Thymus (tissue), 14 donors: ENCODE measurements at places on chromosomes 3 and 15.

DNA sequence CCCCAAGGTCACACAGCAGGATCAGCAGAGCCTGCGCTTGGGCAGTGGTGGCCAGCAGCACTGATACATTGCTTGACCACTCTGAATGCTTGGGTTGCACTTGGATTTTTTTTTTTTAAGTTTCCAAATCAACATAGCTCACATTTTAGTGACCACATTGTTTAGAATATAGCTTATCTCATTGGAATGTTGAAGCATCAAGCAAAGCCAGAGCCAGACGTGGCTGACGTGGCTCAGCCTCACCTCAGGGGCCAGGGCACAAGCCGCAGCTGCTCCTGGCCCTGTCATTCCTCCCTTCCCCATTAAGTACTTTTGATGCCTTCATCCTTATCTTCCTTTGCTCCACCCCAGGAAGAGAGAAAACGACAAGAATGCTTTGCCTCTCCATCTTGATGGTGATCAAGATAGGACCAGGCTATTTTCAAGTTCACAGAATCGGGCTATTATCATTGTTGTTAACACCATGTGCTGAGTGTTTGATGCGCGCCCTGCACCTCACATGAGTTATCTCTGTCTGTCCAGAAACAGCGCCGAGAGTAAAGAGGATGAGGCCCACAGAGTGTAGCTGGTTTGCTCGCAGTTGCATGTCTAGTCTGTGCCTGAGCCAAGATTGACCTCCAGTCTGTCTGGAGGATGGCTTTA lies 75.8 kb downstream of the AAGAB start:
- DNase-seq = no peak

DNA sequence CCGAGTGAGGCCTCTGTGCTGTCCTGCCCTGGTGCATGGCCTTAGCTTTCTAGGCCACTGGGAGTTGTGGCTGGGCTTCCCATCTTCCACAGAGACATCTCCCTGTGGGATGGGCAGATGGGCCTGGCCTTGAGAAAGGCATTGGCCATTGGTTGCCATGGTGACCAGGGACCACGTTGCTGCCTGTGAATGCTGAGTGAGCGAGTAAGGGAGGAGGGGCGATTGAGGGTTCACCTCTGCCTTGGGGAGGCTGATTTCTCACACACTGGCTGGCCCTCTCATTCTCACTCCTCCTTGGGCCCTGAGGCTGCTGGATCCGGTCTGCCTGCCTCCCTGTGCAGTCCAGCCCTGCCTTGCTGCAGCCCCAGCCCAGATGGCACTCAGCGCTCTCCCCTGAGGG lies 26.4 kb upstream of the DOCK3 start:
- DNase-seq = no peak

- no peak for DNase-seq
These were observed 85.4 kb downstream of the SLC6A11 start for GRCh38 chr3:10901296-10901945.

- no peak for DNase-seq
These were observed 20.7 kb upstream of the ERC2 start for GRCh38 chr3:56488812-56489600.

GRCh38 chr3:56956906-56957305 lies 103.6 kb upstream of the SPATA12 start:
- no peak for DNase-seq

GRCh38 chr15:40489274-40490175 lies 18.7 kb downstream of the CHST14 start:
- no peak for DNase-seq

GRCh38 chr15:31295658-31296057 lies 31.0 kb upstream of the KLF13 start:
- no peak for DNase-seq

DNA sequence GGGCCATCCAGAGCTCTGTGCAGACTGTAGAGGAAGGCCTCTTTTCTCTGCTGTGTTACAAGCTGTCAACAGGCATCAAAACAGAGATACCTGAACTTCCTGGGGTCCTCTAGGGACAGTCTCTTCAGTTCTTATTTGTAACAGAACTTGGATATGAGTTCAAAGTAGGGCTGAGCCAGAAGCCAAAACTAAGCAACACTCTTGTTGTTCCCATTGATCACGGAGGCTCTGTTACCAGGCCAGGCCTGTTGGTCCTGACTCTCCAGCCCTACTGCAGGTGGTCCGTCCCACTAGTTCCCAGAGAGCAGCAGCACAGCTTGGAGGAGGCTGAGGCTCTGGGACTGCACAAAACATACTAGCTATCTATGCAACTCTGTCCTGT lies 13.1 kb upstream of the AHSG start:
- no peak for DNase-seq

DNA sequence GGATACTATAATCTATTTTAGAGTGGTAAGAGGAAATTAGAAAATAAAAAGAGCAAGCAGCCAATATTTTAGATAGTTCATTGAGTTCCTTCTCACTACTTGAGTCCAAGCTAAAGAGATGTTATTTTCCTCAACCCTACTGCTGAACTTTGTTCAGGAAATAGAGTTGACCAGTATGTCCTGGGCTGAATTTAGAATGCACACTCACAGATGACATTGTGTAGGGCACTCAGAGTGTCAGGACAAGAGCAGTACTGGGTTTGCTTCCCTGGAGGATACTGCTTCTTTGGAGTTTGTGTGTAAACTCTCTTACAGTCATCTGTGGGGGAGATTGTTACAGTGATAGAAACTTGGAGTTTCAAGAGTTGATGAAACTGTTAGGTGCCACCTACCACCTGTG lies 80.0 kb upstream of the AGBL1 start:
- no peak for DNase-seq

- DNase-seq = no peak
These were observed 4.7 kb downstream of the EHD4 start for GRCh38 chr15:41967506-41968206.

DNA sequence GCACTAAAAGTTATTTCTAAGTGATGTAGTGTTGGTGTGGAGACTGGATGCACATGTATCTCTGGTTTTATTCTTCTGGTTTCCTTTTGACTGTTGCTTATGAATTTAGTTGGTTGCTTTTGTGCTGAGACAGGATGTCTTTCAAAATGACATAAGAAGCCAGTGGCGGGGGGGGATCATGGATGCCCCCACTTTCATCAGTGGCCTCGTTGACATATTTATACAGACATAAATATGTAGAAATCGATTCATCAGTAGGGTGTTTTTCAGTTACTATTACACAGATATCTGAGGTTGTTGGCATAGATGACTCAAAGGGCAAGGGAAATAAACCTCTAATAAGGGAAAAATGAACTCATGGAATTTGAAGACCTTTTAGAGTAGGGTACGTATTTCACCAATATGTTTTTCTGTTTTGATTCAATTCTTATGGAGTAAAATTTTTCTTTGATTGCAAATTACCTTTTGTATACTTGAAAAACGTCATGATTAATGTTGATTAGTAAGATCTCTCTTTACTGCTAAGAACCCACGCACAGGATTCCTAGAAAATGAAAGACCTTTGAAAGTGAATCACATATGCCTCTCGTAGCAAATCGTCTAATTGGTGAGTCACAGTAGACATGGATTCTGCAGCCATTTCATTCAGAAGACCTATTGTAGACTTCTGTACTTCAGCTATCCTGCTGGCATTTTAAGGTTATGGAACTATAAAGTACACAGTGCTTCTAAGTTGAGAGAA lies 97.4 kb upstream of the RBMS3 start:
- DNase-seq = no peak

DNA sequence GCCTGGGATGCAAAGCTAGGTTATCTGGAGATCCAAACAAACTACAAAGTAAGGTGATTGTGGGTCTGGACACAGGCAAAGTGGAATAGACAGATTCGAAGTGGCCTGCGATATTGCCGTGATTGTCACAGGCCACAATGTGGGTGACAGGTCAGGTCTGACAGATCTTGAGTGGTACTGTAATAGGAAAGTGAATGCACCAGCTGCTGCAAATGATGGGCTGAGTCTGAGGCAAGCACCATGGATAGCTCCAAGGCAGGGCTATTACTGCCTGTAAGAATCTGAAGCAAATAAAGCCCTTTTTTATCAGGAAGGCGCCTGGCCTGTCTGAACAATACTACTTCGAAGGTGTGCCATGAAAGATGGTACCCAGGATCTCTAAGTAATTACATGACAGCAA lies 10.0 kb downstream of the ARMC8 start:
- DNase-seq = peak; percentile 24

GRCh38 chr3:78285032-78285728 lies 1245.3 kb downstream of the ROBO2 start:
- no peak for DNase-seq

DNA sequence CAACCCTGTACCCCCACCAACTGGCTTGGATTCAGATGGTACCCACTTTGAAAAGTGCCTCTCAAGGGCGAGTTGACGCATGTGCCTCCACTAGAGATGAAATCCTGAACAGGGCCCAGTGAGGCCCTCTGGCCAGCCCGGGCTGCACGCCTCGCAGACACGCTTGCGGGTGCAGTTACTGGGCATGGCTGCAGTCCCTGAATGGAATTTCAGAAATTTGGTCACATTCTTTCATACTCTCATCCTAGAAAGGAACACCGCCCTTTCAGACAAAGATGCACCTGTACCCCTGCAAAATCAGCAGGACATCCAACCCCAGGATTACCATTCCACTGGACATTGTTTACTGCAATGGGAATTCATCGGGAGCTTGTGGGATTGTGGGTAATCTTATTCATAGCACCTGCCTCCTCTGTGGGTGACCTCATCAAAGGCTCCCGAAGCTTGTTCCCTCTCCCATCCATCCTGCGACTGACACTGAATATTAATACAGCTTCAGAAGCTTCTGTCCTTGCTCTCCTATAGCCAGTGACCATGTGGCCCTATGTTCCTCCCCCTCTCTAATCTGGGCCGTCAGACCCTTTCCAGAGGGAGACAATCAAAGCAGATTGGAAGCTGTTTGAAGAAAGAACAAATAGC lies 42.5 kb upstream of the TPM1 start:
- DNase-seq = no peak

DNA sequence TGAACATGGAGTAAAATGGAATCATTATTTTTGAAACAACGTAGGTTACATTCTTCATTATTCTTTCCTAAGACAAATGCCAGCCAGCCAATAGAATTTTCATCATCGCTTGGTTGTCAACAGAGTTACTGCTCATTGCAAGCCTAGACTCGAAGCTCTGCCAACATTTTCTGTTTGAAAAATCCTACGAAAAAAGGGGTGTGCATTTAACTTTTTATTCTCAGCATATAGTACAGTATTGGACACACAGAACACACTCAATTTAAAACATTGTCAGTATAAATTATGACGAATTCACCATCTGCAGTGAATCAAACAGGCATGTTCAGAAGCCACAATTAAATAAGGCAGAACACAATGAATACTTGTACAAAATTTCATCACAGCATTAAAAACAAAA lies 232.1 kb downstream of the NR1D2 start:
- DNase-seq = no peak

DNA sequence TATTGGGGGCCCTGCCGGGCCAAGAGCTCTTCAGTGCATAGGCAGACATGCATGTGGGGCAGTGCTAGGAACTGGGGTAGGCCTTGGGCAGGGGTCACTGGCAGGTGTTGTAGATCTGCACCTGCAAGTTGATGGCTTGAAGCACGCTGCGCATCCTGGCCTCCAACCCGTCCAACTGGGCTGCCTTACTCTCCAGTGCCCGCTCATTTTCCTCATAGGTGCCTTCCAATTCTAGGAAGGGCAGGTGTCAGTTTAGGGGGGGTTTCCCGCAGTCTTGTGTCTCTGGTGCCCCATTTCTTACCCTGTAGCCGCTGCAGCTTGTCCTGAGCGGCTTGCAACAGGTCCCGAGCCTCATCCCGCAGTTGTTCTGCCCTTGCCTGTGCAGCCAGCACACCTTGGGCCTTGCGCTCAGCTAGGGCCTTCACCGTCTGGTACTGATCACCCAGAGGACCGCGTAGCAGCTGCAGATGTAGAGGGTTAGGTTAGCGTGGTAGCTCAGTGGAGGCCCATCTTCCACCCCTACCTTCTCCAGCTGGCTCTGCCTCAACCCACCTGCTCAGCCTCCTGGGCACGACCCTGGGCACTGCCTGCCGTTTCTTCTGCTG lies 611 bp upstream of the USP19 start:
- DNase-seq = no peak

DNA sequence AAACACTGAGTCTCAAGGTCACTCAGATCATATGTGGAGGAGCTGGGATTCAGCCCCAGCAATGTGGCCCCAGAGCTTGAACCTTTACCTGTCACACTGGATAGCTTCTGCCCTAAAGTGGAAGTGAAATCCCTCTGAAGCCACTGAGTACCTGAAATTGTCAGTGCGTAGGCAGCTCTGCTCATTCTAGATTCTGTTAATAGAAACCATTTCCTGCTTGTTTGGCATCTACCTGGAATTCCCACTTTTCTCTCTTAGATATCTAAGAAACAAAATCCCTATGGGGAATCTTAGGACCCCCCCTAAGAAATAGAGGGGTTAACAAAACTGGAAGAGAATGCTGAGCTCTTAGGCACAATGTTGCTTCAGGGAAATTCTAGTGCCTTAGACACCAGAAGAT lies 29.8 kb downstream of the FBXL22 start:
- DNase-seq = no peak

DNA sequence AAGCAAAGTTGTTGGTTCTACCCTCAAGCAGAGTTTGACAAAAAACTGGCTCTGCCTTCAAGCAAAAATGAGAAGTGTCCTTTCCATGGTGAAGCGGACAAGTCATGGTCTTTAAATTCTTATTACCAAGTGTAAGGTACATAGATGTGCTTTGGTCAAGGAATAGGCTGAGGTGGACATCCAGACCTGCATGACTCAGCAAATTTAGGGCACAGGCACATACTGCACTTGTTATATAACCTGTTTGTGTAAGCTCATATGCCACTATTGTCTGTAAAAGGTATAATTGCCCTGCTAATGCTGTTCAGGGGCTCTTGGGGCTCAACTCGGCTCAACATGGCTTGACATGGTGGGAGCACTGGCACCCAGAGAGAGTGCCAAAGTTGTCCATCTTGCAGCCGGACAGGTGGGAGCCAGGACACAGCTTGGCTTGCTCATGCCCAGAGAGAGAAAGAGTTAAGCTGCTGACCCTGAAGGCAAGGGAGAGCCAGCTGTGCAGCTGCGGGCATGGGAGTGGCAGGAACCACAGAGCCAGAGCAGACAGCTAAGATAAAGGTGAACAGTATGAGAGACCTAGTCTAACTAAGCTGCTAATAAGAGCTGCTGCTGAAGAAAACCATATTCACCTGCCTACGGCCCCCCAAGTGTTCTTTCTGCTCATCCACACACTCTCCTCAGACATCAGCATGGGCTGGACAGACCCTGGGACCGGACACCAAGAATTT lies 17.7 kb downstream of the MCCC1 start:
- no peak for DNase-seq

DNA sequence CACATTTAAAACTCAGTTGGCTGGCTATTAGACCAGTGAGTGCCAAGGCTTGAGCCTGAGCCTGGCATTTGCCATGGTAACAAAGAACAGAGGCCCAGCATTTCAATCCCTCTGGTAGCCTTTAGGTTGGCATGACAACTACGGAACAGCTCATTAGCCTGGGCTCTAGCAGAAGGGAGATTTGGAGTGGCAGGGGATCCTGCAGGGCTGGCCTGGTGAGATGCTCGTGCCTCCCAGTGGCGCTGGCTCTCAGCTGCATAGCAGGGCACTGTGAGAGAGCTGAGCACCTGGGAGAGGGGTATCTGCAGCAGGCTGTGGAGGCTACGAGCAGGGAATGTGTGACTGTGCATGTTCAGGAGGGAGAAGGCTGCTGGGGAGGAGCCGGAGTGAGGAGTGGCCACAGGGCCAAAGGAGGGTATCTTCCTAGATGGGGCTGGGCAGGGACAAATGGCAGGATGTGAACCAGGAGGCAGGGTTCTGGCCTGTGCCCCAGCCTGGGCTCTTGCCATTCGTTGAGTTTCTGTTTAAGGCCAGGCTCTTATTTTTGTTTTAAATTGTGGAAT lies 5.6 kb upstream of the ABTB1 start:
- no peak for DNase-seq
